Effector memory CD4-positive, alpha-beta T cell (primary cell): ENCODE measurements at places on chromosomes 11 and 22.

- no peak for DNase-seq
Measured at GRCh38 chr11:77560605-77561004, 29.1 kb upstream of the AQP11 start.

- DNase-seq = no peak
Measured at GRCh38 chr11:73280626-73281025, 8.5 kb downstream of the P2RY6 start.

DNA sequence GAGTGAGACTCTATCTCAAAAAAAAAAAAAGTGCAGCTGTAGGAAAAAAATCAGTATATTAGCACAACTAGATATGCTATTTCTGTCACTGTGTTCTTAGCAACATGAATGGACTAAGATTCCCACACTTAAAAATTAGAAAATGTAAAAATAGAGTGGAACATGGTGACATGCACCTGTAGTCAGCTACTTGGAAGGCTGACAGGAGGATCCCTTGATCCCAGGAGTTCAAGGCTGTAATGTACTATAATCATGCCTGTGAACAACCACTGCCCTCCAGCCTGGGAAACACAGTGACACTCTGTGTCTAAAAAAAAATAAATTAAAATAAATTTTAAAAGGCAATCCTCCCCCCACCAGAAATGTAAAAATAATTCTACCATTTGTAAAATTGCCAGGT, 29.8 kb downstream of the PICALM start:
- no peak for DNase-seq

GRCh38 chr11:66275396-66275795, 2.6 kb upstream of the CNIH2 start:
- DNase-seq = no peak

DNA sequence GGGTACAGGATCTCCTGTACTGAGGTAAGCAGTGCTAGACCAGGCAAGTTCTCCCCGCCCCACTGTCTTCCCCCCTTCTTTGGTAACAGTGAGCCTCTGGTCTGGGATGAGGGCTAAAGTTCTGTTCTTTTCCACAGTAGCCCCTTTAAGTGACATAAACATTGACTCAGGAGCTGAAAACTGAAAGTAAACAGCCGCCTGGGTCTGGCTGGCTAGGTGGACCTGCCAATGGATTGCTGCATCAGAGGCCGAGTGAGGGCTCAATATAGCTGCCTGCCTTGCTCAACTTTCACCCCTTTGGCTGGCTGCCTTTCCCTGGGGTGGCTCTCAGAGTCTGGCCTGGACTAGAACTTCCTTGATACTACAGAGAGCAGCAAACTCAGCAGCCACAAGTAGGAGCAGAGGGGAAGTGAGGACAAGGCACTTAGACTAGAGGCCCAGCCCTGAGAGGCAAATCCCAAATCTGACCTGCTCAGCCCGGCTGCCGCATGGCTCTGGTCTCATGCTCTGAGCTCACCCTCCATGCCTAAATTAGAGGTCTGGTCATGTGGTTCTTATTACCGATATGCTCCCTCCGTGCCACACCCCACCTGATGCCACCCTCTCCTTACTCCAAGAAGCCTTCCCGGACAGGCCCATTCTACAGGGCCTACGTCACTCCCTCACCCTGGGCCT, 9.6 kb upstream of the UCP3 start:
- DNase-seq = no peak

GRCh38 chr11:30565027-30565426, 21.1 kb downstream of the MPPED2 start:
- no peak for DNase-seq
